ENCODE measurements at places on chromosomes 16 and 17.

DNA sequence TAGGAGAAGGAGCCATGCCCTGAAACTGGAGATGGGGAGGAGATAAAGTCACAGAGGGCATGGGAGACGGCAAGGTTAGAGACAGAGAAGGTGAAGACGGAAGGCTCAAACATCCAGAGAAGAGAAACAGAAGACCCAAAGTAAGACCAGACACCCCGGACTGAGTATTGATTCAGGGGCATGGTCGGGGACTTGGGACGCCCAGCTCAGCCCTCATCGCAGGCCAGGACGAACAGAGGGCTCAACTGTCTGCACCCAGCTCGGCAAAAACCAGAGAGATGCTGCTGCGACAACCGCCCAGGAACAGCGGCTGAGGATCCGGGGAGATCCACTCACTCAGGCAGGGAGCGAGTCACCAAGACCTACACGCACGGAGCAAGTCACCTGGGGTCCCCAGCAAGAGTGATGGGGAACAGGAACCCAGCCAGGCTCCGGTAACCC, 999 bp downstream of the XYLT1 start:
- no peak for DNase-seq

DNA sequence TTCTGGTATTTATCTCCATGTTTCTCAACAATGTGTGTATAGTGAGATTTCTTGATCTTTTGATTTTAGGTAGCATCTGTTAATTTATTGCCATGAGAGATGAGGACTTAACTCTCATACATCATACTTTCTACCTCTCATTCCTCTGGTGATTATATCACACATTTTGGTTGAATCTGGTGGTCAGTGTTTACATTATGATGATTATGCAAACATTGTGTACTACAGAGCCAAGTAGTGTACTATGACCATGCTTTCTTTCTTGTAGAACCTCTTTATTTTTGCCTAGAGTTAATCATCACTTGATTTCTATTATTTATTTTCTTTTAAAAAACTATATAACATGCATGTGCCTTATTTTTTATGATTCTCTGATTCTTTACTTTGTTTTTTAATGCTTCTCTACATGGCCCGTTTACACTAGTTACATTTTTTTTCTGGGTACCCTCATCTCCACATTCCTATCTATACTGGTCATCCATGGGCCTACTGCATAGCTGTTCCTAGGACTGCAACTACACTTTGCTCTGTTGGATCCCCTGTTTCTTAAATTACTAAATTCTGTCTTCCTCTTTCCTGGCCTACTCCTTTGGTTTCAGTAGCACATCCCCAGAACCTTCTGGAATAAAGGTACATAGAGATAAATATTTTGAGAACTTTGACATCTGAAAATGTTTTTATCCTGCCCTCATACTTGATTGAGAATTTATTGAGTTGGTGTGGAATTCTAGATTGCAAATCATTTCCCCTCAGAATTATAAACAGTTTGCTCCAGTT, 63.0 kb upstream of the LRRC37A3 start:
- no peak for DNase-seq

DNA sequence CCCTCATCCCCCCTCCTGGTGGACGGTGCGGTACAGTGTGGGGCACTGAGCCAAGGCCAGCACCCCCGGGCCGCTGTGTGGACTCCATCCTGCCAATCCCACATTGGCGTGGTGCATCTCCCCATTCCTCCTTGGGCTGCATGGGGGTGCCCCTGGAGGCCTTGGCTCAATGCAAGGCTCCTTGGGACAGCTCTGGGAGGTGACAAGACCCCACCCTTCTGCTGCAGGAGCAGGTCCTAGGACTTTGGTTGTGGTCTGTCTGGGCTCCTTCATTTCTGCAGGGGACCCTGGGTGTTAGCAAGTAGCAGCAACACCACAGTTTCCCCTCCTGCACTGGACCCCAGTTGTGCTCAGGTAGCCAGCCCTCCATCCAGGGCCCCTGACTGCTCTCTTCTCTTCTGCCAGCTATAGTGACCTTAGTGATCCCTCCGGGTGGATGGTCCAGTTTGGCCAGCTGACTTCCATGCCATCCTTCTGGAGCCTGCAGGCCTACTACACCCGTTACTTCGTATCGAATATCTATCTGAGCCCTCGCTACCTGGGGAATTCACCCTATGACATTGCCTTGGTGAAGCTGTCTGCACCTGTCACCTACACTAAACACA, 1.3 kb downstream of the PRSS21 start:
- DNase-seq: no peak

DNA sequence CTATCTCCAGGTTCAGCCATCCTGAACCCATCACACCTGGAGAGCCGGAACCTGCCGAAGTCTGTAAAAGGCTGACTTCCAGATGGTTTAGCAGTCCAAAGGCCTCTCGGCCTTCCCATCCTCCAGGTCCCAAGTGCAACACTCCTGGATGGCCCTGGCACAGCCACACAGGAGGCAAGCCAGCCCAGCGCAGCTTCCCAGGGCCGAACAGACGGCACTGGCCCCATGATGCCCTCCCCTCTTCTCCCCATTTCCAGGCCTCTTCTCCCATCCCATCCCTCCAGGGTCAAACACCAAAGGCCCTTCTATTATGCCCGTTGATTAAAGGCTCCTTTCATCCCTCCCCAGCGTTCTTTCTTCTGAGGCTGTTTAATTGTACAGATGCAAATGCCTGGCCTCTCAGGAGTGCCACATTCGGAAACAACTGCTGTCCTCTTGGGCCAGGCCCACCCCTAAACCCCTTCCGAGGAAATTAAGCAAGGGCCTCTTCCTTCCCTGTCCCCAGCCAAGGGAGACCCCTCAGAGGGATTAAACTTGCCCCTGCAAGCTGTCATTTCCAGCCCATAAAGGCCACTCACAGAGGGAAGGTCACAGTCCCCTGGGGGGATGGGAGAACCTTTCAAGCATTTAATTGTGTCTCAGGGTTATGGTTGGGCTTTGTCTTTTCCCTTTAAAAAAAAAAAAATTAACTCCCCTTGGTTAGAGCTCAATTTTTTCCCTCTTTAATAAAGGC, 30.8 kb downstream of the AXIN2 start:
- no peak for DNase-seq

DNA sequence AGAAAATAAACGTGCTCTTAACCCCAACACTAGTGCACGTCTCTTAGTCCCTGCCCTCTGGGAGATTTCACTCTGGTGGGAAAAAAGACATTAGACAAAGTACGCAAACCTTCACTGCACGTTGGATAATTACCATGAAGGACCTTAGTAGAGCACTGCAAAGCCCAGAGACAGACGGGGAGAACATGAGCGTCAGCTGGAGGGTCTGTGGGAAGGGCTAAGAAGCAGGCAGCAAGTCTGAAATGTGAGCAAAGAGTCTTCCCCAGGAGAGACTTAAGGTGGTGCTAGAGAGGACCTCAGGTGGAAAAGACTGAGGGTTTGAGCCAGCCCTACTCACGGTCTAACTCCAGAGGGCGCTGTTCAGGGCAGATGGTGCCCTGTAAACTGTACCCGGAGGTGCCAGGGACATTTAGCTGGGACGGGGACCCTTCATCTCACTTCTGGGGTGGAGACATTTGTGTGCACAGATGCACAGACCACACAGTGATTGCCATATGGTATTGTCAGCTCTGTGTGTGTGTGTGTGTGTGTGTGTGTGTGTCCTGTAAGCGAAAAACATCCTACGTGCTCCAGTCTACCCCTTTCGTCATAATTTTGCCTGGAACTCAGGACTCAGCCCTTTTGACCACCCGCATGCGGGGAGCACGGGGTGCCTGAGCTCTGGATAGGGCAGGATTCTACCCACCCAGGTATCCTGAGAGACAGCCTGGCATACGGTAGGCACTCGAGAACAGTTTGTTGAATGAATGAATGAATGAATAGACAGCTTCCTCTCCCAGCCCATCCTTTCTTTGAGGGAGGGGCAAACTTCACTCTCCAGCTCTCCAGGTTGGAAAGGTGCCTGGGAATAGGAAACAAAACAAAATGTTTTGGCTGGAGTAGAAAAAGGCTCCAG, 10.1 kb upstream of the STAC2 start:
- DNase-seq: no peak

GRCh38 chr16:86362155-86362849, 148.0 kb upstream of the FOXF1 start:
- DNase-seq: no peak

- no peak for DNase-seq
Observed at GRCh38 chr17:2854143-2855055, 58.2 kb downstream of the RAP1GAP2 start.

- DNase-seq: no peak
Observed at GRCh38 chr17:79623786-79624717, 13.2 kb upstream of the RBFOX3 start.

DNA sequence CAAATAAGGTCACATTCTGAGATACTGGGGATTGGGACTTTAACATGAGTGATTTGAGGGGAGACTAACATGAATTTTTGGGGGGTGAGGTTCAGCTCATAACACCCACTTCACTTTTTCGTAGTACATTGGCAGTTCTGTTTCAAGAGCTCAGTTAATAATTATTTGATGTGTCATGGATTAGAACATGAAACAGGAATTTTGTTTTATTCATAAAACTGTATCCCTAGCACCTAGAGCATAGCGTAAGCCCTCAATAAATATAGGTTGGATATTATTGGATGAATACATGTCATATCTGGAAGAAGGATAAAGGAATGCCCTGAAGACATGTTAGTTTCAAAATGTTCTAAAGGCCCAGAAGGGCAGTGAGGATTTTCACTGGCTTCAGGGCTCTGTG, 119.8 kb downstream of the PRKCA start:
- no peak for DNase-seq

- no peak for DNase-seq
Observed at GRCh38 chr17:33925649-33926048, 329.4 kb upstream of the CCL2 start.

Data from T follicular helper cell (primary cell).